ENCODE measurements at places on chromosomes 2 and 18.

DNA sequence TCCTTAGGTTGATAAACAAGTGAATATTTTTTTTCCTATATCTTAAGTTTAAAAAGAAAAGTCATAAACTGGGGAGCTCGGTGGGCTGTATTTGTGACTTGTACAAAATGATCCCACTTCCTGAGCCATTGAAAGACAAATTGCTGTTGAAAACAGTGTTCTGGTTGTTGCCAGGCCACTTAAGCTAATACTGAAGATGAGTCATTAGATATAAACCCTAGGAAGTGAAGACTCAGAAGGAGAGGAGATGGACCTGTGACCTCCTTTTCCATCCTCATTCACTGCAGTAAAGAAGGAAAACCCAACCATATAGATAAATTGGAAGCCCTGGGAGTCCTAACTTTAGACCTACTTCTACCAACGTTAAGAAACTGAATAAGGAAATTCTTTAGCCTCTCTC is 46.2 kb upstream of the SERPINE2 start:
- DNase-seq, result no peak

DNA sequence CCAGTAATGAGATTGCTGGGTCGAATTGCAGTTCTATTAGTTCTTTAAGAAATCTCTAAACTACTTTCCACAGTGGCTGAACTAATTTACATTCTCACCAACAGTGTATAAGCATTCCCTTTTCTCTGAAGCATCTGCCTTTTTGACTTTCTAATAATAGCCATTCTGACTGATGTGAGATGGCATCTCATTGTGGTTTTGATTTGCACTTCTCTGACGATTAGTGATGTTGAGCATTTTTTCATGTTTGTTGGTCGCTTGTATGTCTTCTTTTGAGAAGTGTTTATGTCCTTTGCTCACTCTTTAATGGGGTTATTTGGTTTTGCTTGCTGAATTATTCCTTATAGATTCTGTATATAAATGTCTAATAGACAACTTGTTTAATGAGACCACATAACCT is 69.6 kb upstream of the UGP2 start:
- DNase-seq, result no peak

GRCh38 chr18:50944245-50944932 is 23.5 kb upstream of the ELAC1 start:
- no peak for DNase-seq

GRCh38 chr18:23243816-23244215 is 108.5 kb downstream of the CABLES1 start:
- no peak for DNase-seq

DNA sequence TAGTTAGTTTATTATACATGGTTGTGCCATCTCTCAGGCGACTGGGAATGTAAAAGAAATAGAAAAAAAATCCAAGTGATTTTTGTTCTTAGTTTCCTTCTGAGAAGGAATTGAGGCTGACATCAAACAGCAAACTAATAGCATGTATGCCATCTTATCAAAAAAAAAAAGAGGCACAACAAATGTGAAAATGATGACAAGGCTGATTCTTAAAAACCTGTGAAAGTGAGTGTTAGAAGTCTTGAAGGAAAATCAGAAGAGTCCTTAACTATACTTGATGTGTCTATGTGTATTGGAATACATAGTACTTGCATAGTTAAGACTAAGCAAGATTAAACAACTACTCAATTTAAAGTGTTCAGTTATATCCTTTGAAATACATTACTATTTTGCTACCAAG is 161.0 kb downstream of the CCDC85A start:
- DNase-seq, result no peak

GRCh38 chr2:98473995-98474780 is 29.5 kb downstream of the INPP4A start:
- no peak for DNase-seq

- DNase-seq, result no peak
These were observed 11.0 kb downstream of the SPRED2 start for GRCh38 chr2:65421432-65421748.

DNA sequence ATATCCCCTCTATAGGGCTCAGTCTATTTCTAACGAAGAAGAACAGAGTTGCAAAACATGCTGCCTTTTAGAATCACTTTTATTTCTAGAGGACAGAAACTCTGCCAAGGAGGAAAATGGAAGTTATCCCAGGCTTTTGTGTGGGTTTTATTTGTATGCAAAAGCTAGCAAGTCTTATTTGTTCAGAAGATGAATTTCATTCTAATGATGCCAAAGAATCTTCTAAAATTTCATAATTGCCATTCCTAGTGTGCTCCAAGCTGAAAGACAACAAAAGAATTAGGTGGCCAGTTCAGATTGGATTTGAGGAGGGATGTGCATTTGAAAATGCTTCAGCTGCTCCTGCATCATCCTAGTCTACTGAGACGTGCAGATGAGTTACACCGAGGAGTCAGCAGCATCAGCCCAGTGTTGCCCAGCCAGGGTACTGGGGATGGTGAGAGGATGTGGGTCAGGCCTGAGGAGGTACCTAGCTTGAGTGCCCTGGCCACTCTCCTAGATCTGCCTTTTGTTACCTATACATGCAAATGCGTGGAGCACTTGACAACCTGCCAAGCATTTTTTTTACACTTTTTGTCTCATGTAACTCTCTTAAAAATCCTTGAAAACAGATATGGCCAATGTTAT is 80.1 kb downstream of the KCNS3 start:
- no peak for DNase-seq

Measured in AG09309 (cell line).